ENCODE measurements at places on chromosomes 12 and 14.

DNA sequence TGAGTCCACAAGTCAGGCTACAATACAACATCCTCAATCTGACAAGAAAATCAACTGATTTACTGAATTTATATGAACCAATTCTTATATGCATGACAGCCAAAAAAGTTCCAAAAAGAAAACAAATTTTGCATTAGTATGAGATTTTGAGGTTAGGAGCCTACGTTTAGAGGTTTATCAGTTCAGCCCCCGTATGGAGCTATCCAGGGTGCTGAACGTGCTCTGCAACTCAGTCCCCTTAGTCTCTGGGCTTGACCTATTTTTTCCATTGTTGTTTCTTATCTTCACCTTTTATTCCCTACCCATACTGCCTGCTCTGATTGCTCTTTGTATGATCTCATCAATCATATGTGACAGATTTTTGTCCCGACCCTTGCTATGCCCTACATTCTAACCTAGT lies 693.0 kb downstream of the NRXN3 start:
- no peak for DNase-seq

GRCh38 chr14:96580566-96580965 lies 78.4 kb downstream of the PAPOLA start:
- DNase-seq: no peak

DNA sequence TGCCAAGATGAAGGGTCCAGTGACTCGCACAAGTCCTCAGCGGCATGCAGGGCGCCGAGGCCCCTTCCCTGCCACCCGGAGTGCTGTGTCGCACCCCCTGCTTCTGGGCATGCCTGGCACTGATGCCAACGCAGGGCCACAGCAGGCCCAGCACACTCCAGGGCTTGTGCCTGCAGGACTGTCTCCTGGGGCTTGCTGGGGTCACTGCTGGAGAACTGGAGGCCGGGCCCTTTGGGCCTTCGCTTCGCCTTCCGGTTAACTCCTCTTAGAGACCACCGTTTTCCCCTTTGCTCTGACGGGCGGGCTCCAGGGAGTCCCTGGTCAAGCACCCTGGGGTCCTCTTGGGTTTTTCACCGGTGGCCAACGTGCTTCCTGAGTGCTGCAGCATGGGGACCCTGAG lies 79.6 kb downstream of the WDR20 start:
- DNase-seq: no peak

GRCh38 chr14:54170301-54170700 lies 213.7 kb upstream of the BMP4 start:
- DNase-seq: no peak

DNA sequence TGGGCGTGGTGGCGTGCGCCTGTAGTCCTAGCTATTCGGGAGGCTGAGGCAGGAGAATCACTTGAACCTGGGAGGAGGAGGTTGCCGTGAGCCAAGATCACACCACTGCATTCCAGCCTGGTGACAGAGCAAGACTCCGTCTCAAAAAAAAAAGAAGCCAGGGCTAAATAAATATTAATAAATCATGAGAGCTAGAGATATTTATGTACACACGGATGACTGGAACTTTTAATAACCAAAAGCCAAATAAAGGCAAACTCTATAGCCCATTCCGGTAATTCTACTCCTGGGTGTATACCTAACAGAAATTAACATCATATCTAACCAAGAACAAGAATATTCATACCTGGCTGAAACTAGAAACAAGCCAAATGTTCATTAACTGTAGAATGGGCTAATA lies 7.7 kb upstream of the TRAFD1 start:
- DNase-seq: no peak

- DNase-seq: no peak
Measured at GRCh38 chr14:49019467-49020115, 566.6 kb downstream of the RPS29 start.

GRCh38 chr14:73272393-73272792 lies 35.1 kb downstream of the PAPLN start:
- no peak for DNase-seq

GRCh38 chr14:78048120-78048519 lies 122.1 kb upstream of the NRXN3 start:
- peak; percentile 24 for DNase-seq

DNA sequence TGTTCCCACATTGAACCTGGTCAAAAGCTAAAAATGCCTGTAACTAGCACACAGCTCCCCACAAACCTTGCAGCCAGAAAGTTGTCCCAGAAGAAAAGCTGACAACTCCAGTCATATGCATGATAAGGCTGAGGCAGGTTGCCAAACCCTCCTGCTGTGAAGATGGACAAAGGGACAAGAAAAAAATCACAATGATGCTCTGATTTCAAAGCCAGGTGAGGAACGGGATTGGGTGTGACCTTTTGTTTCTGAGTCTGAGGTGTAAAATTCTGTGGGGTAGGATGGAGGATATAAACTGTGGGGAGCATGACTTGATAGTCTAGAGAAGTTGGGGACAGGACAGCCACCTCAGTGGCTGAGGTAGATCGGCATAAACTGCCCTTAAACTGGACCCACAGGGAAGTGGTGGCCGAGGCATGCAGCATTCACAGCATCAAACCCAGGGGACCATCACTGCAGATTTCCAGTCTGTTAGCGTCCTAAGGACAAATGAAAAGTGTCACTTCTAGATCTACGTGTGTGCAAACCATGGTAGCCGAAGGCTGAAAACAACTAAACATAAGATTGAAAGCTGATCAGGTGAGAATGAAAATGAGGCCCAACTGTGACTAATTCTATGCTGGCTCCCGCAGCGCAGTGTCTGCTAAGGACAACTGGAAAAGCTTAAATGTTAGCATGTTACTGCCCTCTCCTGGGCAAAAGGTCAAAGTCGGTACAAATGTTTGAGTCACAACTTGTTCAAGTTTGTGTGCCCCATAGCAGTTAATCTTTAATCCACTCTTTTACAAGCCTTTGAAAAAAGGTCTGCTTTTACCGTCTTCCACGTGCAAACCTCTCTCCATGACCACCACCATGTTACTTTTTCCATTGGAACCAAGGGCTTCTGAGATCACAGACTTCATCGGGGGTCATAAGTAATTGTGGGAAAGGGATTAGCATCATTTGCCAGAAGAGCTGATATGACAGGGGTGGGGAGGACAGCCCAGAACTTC lies 39.8 kb downstream of the GRIN2B start:
- no peak for DNase-seq

DNA sequence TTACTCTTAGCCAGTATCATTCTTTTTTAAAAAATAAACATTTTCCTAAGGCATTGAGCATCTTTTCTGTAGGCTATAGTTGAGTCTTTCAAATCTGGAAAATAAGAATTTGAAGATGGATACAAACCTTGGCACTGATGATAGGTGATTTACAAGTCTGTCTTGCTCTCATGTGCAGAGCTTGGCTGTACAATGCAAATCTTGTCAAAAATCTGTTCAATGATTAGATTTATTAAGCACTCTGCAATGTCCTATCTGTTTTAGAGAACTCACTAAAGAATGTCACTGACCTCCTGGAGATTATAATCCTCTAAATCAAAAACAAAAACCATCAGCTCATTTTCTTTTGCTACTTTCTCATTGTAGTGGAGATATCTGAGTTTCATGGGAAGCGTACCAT lies 42.8 kb upstream of the AMIGO2 start:
- no peak for DNase-seq

GRCh38 chr12:49017891-49018260 lies 700 bp downstream of the PRKAG1 start:
- DNase-seq: no peak

GRCh38 chr12:42873401-42873800 lies 283.9 kb upstream of the PRICKLE1 start:
- DNase-seq: no peak

- DNase-seq: no peak
Measured at GRCh38 chr14:96117101-96117897, 78.1 kb downstream of the C14orf132 start.

GRCh38 chr12:127176804-127177203 lies 1090.2 kb upstream of the TMEM132C start:
- DNase-seq: no peak

GRCh38 chr14:97275276-97275675 lies 478.1 kb downstream of the VRK1 start:
- DNase-seq: no peak

DNA sequence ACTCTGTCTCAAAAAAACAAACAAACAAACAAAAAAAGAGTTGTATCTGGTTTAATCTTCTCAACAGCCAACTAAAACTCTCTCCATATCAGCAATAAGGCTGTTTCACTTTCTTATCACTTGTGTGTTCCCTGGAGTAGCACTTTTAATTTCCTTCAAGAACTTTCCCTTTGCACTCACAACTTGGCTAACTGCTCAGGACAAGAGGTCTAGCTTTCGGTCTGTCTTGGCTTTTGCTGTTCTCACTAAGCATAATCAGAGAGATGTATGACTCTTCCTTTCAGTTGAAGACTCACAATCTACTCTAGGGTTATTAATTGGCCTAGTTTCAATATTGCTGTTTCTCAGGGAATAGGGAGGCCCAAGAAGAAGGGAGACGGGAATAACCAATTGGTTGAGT lies 12.3 kb downstream of the NEMP1 start:
- DNase-seq: no peak

- DNase-seq: no peak
Measured at GRCh38 chr12:31011746-31012566, 61.7 kb upstream of the DDX11 start.

- DNase-seq: no peak
Measured at GRCh38 chr12:101969-102878, 35.7 kb downstream of the IQSEC3 start.

GRCh38 chr14:45587142-45587541 lies 334.1 kb upstream of the MIS18BP1 start:
- no peak for DNase-seq

DNA sequence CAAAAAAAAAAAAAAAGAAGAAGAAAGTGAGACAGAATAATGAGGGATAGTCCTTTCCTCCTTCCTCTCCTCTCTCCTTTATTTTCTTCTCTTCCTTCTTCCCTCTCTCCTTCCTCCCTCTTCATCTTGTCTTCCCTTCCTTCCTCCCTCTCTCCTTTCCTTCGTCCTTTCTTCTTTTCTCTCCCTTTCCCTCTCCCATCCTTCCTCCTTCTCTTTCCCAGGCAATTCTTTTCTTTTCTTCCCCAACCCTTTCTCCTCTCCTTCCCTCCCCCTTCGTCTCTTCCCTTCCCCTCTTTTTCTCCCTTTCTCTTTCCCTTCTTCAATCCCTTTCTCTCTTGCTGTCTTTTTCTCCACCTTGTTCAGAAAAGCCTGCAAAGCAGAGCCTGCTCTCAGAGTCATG lies 3.6 kb upstream of the CHST11 start:
- no peak for DNase-seq

- no peak for DNase-seq
Measured at GRCh38 chr12:89456565-89456964, 68.0 kb downstream of the GALNT4 start.

- DNase-seq: no peak
Measured at GRCh38 chr12:92396647-92397252, 251.1 kb upstream of the BTG1 start.

- DNase-seq: no peak
Measured at GRCh38 chr14:104897330-104898194, 27.1 kb upstream of the PLD4 start.

DNA sequence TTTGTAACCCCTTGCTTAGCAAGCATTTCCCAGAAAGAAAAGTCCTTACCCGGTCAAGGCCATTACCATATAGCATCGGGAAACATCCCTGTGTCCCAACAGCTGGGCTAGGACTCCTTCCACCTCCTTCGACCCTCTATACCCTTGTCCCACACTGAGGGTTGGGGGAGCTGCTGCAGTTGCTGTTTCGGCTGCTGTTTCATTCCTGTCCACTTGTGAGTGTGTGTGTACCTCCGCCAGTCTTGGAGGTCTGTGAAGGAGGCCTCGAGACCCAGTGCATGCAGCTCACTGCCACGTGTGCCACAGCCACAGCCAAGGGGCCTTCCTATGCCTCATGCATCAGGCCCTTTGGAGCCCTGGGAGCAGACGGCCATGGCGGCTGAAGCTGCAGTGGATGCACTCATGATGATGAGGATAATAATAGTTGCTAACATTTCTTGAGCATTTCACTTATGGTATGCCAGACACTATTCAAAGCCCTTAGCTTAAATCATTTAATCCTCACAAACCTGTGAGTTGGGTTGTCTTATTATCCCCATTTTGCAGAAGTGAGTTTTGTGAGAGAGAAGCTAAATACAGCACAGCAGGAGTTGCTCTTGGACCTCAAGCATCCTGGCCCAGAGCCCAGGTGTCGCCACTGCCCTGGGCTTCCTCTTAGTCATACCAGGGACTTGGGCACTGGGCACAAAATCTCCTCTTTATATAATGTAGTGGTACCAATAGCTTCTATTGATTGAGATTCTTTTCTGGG lies 156.5 kb downstream of the PRKCH start:
- DNase-seq: no peak

DNA sequence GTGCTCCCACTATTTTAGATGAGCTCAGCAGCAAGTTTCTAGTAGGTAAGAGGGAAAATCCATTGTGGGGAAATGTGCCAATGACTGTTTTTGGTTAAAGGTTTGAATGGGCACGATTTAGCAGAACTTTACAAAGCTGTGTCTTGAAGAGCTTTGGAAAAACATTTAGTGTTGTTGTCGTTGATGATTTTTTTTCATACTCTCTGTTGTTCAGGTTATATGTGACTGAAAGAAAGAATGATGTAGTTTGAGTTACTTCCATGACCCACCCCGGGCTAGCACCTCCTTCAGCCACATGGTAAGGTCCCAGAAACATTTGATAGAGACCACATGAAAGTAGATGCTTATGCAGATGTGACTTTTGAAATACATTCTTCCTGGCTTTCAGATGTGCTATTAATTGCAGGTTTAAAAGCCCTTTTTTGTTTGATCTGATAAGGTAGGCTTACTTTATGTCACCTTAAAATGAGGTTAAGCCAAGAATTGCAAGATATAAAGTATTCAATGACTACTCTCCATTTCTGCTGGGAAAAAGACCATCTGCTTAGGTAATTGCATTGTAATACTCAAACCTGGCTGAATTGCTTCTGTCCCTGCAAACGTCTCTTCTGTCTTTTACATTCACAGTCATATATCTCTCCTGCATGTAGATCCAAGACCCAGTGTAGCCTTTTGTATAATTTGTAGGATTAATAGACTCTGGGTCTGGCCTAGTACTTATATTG lies 250.6 kb downstream of the RGS6 start:
- DNase-seq: no peak

DNA sequence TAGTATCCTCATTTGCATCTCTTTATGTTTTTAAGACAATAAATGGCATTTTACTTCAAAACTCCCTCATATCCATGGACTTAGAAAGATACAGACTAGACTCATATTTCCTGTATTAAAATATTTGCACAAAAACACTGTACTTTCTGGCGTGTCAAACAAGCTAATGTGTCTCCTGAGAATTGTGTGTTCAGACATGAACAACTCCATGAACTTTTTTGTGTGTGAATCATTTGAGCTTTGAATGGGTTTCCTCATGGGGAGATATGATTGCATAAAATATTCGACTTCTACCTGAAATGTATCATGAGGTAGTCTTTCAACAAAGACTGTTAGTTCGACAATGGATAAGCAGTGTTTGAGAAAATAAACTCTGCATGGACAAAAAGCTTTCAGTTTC lies 58.8 kb downstream of the TMEM30B start:
- no peak for DNase-seq

GRCh38 chr12:70635755-70636154 lies 1.5 kb downstream of the PTPRB start:
- no peak for DNase-seq

- no peak for DNase-seq
Measured at GRCh38 chr14:68176687-68177086, 357.1 kb downstream of the RAD51B start.

- no peak for DNase-seq
Measured at GRCh38 chr12:76007640-76008039, 23.9 kb downstream of the PHLDA1 start.
